Lower lobe of right lung (tissue), 2 donors: ENCODE measurements at places on chromosomes 3 and 15. TPM values are rescaled to one million over a fixed set of nuclear protein-coding genes. Genes with fewer than 3 reads are reported as not detected.
A peak's percentile ranks its signal among the peaks of the same experiment; 100 is the strongest.

- no peak overlapping the region for H3K4me3 ChIP-seq
- no peaks in the 10 kb centered on the region for H3K27me3 ChIP-seq
- no peaks in the 10 kb centered on the region for H3K36me3 ChIP-seq
Measured at GRCh38 chr15:28990390-28990789, 104.6 kb downstream of the APBA2 start.

- no peak overlapping the region for H3K4me3 ChIP-seq
- H3K4me1 ChIP-seq, result peaks cover 32% of the 10 kb centered on the region
- peak overlapping the region; percentile 61 for H3K27ac ChIP-seq
- no peak for DNase-seq
- H3K27me3 ChIP-seq, result no peaks in the 10 kb centered on the region
Measured at GRCh38 chr15:58517682-58518525, 86.1 kb downstream of the LIPC start.

The EXD1 gene
- total RNA-seq, result not detected

The LYZL4 gene
- not detected for total RNA-seq

DNA sequence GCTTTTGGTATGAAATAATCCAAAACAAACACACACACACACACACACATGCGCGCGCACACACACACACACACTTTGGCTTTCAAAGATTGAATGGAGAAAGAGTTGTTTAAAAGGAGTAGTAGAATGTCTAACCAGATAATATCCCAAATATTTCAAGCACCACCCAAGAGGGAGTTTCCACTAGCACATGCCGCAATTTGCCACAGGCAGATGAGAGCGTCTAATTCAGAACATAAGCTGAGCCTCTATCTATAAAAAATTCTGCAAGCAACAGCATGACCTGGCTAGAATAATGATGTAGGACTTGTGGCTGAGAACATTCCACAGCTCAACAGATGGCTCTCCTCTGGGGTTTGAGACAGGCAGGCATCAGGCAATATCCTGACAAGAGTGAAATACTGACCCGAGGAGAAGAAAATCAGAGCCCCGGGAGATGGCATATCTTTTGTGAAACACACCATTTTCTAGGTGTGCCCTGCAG, 302.5 kb upstream of the GADL1 start:
- no peak for DNase-seq
- H3K4me3 ChIP-seq, result no peak overlapping the region
- no peak overlapping the region for H3K27ac ChIP-seq
- no peaks in the 10 kb centered on the region for H3K27me3 ChIP-seq
- H3K4me1 ChIP-seq, result peaks cover 6% of the 10 kb centered on the region
- no peaks in the 10 kb centered on the region for H3K36me3 ChIP-seq

DNA sequence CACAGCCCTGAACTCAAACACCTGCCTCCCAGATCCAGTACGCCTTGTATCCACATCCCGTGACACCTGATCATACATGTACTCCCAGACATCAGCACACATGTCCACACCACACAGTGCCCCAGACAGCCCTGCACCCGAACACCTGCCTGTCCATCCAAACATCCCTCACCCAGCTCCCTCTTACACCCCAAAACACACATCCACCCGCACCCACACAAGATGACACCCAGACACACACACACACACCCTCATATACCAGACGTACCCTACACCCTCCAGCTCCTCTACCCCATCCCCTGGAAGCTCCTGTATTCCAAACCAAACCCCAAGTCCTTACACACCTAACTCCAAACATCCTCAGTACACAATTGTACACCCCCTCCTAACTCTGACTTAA, 735 bp downstream of the CAMK1 start:
- no peak for DNase-seq
- no peaks in the 10 kb centered on the region for H3K27me3 ChIP-seq
- H3K4me1 ChIP-seq, result peaks cover 47% of the 10 kb centered on the region
- peak overlapping the region; percentile 87 for H3K4me3 ChIP-seq

The ZNF502 gene
- 2.3 TPM for total RNA-seq

The MYZAP gene
- 41.3 TPM for total RNA-seq

The GOLGA8O gene
- not detected for total RNA-seq

The IFT57 gene
- 128 TPM for total RNA-seq

DNA sequence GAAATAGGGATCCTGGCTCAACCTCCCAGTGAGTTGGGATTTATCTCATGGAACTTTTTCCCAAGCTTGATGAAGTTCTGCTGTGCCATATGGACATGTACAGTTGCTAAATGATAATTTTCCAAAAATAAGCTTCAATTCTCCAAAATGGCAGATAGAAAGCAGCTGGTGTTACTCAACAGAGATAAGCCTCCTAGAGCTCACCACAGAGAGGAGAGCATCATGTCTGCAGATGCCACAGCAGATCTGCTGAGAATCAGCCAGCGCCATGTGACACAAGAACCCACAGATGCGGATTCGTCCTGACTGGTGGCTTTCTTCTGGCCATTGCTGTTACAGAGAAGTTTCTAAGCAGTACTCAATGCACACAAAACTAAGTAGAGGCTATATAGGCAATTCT, 50.6 kb downstream of the AGTR1 start:
- no peaks in the 10 kb centered on the region for H3K4me1 ChIP-seq
- no peak overlapping the region for H3K4me3 ChIP-seq
- no peak for DNase-seq
- H3K27me3 ChIP-seq, result no peaks in the 10 kb centered on the region
- no peaks in the 10 kb centered on the region for H3K36me3 ChIP-seq
- H3K27ac ChIP-seq, result no peak overlapping the region

- peak overlapping the region; percentile 99 for H3K27ac ChIP-seq
- peaks cover 29% of the 10 kb centered on the region for H3K4me1 ChIP-seq
- peak overlapping the region; percentile 87 for H3K4me3 ChIP-seq
Measured at GRCh38 chr3:186782542-186783057, 777 bp upstream of the EIF4A2 start.

The CHL1 gene
- total RNA-seq, result 20.2 TPM

DNA sequence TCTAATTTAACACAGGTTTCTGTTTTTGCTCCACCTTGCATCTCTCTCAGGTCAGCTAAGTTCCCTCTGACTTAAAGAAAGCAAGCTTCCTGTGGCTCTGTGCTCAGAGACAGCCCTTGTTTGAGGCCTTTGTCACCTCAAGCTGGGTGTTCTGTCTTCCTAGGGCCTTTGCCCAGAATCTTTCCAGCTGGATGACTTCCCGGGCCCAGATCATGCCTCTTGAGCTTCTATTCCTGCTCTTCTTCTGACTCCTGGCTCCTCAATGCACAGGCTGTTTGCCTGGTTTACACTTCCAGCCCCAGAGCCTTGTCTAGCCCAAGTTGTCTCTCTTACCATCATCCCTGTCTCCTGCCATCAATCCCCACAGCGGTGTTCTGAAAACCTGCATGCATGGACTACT, 300.6 kb downstream of the VPS13C start:
- H3K36me3 ChIP-seq, result no peaks in the 10 kb centered on the region
- DNase-seq, result no peak
- H3K27me3 ChIP-seq, result no peaks in the 10 kb centered on the region
- H3K4me1 ChIP-seq, result no peaks in the 10 kb centered on the region
- H3K4me3 ChIP-seq, result no peak overlapping the region
- H3K27ac ChIP-seq, result no peak overlapping the region

The PARP3 gene
- 24.6 TPM for total RNA-seq

DNA sequence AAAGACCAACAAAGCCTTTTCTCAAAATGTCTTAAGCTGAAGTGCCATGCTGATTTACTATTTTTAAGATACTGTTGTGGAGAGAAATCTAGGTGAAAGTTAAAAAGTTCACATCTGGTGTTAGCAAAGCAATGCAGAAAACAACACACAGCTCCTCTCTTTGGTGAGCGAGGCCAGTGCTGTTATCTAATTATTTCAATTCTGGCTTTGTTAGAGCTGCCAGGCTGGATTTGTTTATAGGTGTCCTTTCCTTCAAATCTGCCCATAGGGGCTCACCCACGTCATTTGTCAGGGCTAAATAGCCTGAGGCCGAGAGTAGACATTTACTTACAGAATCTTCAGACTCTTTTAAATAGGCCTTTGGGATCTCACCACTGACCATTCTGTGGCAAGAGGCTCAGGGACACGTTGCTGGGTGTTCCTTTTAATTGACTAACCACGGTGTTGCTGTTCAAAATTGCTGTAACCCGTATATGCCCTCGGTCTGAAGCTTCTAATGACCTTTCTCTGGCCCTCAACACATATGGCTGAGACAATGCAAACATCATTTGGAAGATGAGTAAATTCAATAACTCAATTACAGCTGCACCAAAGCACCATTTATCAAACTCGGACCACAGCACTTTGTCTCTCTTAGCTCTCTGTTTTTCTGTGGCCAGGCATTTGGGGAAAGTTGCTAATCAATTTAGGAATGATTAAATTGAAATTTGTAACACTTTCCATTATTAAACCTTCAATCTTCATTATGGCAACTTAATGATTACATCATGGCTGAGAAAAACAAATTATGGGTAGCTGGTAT, 152.6 kb downstream of the PDZRN3 start:
- H3K36me3 ChIP-seq, result no peaks in the 10 kb centered on the region
- H3K4me1 ChIP-seq, result no peaks in the 10 kb centered on the region
- DNase-seq, result no peak
- H3K27me3 ChIP-seq, result no peaks in the 10 kb centered on the region
- no peak overlapping the region for H3K4me3 ChIP-seq

The NME9 gene
- 3.5 TPM for total RNA-seq

- peaks cover 9% of the 10 kb centered on the region for H3K4me1 ChIP-seq
- no peaks in the 10 kb centered on the region for H3K27me3 ChIP-seq
- no peak for DNase-seq
- H3K27ac ChIP-seq, result no peak overlapping the region
- no peak overlapping the region for H3K4me3 ChIP-seq
Measured at GRCh38 chr3:186042521-186043202, 66.2 kb downstream of the ETV5 start.

GRCh38 chr3:105533960-105534359, 167.3 kb downstream of the ALCAM start:
- peaks cover 28% of the 10 kb centered on the region for H3K36me3 ChIP-seq
- H3K27ac ChIP-seq, result no peak overlapping the region
- no peak for DNase-seq
- H3K4me3 ChIP-seq, result no peak overlapping the region
- H3K27me3 ChIP-seq, result no peaks in the 10 kb centered on the region

DNA sequence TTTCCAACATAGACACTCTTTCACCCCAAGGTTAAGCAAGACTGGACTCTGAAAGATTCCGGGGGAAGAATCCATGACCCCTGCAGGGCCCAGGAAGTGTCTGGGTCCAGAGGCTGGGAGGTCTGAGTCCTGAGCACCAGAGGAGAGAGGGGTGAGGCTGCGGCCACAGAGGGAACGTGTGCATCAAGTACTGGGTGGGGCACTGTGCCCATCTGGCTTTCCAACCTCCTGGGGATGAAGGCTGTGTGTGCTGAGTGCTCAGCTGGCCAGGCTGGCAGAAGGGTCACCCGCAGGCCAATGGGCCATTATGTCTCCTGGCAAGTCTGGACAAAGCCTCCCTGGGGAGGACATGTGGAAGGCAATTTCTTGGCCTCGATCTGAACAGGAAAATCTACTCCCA, 3.3 kb downstream of the CHRNA3 start:
- peaks cover 40% of the 10 kb centered on the region for H3K27me3 ChIP-seq
- no peaks in the 10 kb centered on the region for H3K36me3 ChIP-seq
- DNase-seq, result no peak
- no peak overlapping the region for H3K27ac ChIP-seq

DNA sequence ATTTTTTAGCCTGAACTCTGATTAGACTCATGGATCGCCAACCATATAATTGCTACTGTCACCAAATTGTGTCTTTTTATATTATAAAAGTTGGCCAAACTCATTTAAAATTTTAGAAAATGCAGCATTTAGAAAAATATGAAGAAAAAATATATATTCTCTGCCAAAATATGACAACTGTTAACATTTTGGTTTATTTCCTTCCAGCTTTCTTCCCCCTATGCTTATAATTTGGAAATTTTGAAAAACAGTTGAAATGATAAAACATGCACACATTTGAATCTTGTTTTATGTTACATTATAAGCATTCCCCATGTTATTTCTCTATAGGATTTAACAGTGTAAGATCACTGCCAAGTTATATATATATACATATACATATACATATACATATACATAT, 1112.8 kb downstream of the TUSC7 start:
- no peaks in the 10 kb centered on the region for H3K36me3 ChIP-seq
- no peaks in the 10 kb centered on the region for H3K4me1 ChIP-seq
- no peak overlapping the region for H3K27ac ChIP-seq
- no peak for DNase-seq
- no peak overlapping the region for H3K4me3 ChIP-seq
- no peaks in the 10 kb centered on the region for H3K27me3 ChIP-seq

DNA sequence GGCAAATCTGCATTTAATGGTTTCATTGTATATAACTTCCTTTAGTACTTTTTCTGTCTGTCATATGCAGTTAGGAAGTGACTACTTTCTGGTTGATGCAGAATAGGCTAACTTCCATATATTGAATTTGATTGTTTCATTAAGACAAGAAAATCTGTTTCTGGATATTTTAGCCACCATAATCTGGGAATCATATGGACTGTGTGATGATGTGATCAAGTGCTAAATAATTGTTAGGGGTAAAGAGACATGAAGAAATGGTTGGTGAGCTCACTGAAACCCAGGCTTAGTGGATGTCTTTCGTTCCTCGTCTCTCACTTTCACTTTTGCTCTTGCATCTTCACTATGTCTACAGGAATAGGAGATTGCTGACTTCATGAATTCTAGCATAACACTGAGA, 3.5 kb upstream of the MNS1 start:
- H3K36me3 ChIP-seq, result no peaks in the 10 kb centered on the region
- no peaks in the 10 kb centered on the region for H3K27me3 ChIP-seq
- no peak for DNase-seq
- peaks cover 25% of the 10 kb centered on the region for H3K4me1 ChIP-seq
- no peak overlapping the region for H3K27ac ChIP-seq
